ENCODE measurements at places on chromosomes 11 and 22. TPM values are rescaled to one million over a fixed set of nuclear protein-coding genes. Genes with fewer than 3 reads are reported as not detected.
A peak's percentile ranks its signal among the peaks of the same experiment; 100 is the strongest.

Gene SLC37A2
- total RNA-seq: 6.6 TPM

Gene TIMM8B
- total RNA-seq: 53.8 TPM

Gene ARRB1
- 44.3 TPM for total RNA-seq

- no peak for DNase-seq
Observed at GRCh38 chr11:132962041-132962440, 570.3 kb downstream of the OPCML start.

- DNase-seq: no peak
Observed at GRCh38 chr11:108703916-108704315, 39.0 kb downstream of the DDX10 start.

Gene TCP11L1
- 28.3 TPM for total RNA-seq

GRCh38 chr11:129930296-129930695 is 34.9 kb upstream of the NFRKB start:
- DNase-seq: no peak

GRCh38 chr11:62553839-62554361 is 7.3 kb upstream of the AHNAK start:
- no peak for DNase-seq

DNA sequence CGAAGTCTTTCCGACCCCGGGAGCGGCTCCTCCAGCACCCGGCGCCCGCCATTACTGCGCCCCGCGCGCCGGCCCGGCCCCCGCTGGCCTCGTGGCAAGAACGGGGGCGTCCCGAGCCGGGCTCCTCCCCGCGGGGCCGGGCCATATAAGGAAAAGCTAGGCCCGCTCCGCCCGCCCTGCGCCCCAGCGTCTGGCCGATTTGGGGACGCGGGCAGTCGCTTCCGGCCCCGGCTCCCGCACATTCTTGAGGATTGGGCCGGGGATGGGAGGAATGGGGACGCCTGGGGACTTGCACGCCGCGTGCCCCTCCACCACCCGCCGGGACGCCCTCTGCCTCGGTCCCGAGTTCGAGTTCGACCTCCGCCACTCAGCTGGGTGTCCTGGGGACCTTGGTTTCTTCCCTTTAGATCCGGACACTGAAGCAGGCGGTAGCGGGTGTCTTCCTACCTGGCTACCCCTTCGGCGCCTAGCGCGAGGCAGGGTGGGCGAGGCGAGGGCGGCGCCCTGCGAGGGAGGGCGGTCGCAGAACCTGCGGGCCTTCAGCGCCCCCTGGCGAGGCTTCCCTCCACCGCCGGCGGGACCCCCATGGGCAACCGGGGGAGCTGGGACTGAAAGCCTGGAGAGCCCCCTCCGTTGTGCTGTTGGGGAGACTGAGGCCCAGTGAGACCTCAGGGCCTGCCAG is 3.8 kb downstream of the SMTN start:
- DNase-seq: peak; percentile 97

GRCh38 chr11:134216816-134217215 is 7.0 kb downstream of the NCAPD3 start:
- no peak for DNase-seq

Gene FGF4
- not detected for total RNA-seq

DNA sequence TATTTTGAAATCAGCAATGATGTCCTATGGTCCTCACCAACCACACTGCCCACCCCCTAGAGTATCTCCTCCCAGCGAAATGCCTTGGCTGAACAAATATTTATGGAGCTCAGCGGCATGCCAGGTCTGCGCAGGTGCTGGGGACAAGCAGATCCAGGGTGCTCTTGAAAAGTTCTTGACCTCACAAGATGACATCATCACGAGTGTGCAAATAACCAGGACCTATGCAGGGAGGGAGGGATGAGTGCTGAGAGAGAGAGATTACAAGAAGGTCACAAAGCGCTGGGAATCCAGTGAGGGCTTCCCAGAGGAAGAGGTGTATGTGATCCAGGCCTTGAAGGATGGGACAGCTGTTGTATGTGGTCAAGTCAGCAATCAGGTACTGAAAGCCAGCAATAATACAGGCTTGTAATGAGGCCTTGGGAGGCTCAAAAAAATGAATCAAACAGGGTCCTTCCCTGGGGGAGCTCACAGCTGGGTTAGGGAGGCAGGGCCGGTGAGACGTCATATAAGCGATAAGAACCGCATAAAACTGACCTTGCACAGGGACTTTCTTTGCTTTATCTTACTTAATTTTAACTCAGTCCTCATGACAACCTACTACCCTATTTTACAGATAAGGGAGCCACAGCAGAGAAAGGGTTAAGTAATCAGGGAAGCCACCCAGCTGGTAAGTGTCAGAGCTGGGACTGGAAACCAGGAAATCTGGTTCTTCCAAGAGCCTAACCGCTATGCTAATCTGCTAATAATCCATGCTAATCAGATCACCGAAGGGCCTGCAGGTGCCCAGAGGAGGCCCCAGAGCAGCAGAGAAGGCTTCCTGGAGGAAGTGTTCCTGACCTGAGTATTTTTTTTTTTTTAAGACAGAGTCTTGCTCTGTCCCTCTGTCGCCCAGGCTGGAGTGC is 8.2 kb downstream of the ARRB1 start:
- DNase-seq: no peak

Gene DGCR6
- 1.0 TPM for total RNA-seq

GRCh38 chr11:27471589-27472397 is 797 bp downstream of the LGR4 start:
- DNase-seq: peak; percentile 81

Gene FAM180B
- 3.4 TPM for total RNA-seq

DNA sequence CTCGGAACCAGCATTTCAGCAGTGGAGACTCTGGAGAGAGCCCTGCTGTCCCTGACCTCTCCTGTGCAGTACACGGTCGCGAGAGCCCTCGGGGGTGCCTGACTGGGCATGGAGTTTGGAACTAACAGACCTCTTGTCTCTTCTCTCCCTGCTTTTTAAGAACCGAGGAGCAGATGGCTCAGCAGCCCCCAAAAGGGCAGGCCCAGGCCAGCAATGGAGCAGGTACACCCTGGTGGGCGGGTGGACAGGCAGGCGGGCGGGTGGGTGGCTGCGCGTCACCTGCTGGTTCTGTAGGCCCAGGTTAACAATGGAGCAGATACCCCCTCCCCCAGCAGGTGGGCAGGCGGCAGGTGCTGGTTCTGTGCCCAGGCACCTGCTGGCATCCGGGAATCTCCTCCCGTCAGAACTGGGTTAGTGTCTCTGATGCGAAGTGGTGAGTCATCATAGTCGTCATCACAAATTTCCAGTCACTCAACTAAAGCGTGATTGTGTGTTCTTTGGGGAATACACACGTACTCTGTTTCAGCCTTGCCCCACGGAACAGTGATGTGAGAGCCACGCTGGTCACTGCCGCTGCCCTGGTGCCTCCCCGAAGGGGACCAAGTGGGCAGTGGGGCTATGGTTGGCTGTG is 41.1 kb downstream of the GRAMD4 start:
- DNase-seq: no peak

GRCh38 chr11:3177931-3178330 is 12.8 kb upstream of the OSBPL5 start:
- no peak for DNase-seq

GRCh38 chr11:68425866-68426380 is 34.6 kb upstream of the PPP6R3 start:
- no peak for DNase-seq

- peak; percentile 32 for DNase-seq
Observed at GRCh38 chr22:47023871-47024270, 261.4 kb downstream of the TBC1D22A start.

GRCh38 chr11:120601536-120601935 is 90.0 kb downstream of the GRIK4 start:
- peak; percentile 43 for DNase-seq

Gene HTR3A
- not detected for total RNA-seq

- DNase-seq: no peak
Observed at GRCh38 chr11:132289590-132290256, 919.3 kb downstream of the NTM start.

DNA sequence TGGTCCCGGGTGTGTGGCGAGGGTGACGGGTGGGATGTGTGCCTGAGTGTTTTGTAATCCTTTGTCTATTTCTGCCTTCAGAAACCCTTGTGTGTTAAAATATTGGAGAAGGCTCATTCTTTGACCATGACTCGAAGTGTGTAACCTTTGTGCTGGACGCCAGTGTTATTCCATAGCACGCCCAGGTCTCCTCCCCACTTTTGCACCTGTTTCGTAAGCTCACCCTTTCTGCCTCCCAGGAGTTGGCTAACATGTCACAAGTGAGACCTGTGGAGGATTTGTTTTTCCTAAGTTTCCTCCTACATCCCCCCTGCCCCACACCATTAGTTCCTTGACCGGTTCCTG is 382 bp downstream of the C11orf54 start:
- DNase-seq: no peak

DNA sequence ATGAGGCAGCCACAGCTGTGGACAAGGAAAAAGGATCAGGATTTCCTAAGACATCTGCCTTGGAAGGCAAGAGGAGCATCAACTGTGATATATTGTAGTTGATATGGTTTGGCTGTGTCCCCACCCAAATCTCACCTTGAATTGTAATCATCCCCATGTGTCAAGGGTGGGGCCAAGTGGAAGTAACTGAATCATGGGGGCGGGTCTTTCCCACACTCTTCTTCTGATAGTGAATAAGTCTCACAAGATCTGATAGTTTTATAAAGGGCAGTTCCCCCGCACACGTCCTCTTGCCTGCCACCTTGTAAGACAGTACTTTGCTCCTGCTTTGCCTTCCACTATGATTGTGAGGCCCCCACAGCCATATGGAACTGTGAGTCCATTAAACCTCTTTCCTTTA is 10.2 kb downstream of the RIC8A start:
- no peak for DNase-seq

Gene TMEM121B
- total RNA-seq: 0.74 TPM

- DNase-seq: no peak
Observed at GRCh38 chr11:76597533-76598425, 72.8 kb downstream of the LRRC32 start.

Gene MS4A4A
- 30.1 TPM for total RNA-seq

GRCh38 chr11:1259561-1259960 is 36.7 kb downstream of the MUC5B start:
- no peak for DNase-seq

Gene OR51B6
- not detected for total RNA-seq

DNA sequence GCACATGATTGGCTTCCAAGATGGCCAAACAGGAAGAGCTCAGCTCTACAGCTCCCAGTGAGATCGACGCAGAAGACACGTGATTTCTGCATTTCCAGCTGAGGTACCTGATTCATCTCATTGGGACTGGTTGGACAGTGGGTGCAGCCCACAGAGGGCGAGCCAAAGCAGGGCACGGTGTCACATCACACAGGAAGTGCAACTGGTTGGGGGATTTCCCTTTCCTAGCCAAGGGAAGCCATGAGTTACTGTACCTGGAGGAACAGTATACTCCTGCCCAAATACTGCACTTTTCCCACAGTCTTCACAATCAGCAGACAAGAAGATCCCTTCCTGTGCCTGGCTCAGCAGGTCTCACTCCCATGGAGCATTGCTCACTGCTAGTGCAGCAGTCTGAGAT is 131.2 kb downstream of the DLG2 start:
- no peak for DNase-seq

Gene LUZP2
- total RNA-seq: 0.28 TPM

Data from posterior vena cava (tissue), 2 donors.